ENCODE measurements at places on chromosomes 3 and 15.

- no peak for DNase-seq
Measured at GRCh38 chr3:127419182-127419581, 131.3 kb upstream of the PRR20G start.

- DNase-seq, result no peak
Measured at GRCh38 chr3:117706756-117707155, 997.2 kb downstream of the TUSC7 start.

DNA sequence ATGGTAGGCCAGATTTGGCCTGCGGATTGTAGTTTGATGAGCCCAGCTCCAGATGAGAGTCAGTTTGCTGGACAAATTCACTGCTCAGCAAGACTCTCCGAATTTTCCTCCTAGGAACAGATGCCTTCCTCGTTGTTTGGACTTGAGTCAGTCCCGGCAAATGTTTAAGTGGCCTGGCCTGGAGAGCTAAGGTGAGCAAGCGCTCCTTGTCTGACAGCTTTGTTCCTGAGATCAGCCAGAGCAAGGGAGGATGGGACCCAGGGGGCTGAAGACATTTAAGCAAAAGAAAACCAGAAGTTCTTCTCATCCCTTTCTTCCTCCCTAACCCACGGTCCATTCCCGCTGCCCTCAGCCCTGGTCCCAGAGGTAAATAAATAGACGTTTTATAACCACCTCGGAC lies 40.3 kb downstream of the POLR2M start:
- no peak for DNase-seq

GRCh38 chr3:42056840-42057239 lies 34.3 kb upstream of the TRAK1 start:
- no peak for DNase-seq

DNA sequence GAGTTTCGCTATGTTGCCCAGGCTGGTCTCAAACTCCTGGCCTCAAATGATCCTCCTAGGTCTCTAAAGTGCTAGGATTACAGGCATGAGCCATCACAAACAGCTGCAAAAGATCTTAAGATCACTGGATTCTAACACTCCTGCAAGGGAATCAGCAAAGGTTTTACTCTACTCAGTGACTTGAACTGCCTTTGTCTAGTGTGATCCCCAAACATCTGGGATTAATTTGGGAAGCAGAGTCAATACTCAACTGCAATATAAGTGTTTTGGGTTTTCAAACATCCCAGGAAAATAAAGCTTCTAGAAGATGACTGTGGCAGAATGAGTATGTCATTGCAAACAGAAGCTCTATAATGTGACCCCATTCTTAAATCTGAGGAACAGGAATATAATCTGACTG lies 7.2 kb downstream of the SPG21 start:
- DNase-seq, result no peak

GRCh38 chr3:66744986-66745385 lies 244.2 kb upstream of the LRIG1 start:
- no peak for DNase-seq

GRCh38 chr3:16478516-16478915 lies 35.0 kb downstream of the RFTN1 start:
- no peak for DNase-seq

DNA sequence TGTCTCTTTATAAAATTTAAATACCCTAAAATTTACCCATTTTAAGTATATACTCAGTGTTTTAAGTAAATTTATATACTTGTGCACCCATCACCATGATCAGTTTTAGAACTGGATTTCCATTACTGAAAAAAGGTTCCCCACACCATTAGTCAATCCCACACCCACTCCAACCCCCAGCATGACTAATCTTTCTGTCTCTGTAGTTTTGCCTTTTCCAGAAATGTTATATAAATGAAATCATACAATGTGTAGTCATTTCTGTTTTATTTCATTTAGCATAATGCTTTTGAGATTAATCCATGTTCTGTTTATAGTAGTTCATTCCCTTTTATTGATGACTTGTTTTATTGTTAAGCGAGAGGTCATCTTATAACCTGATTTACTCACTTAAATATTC lies 66.1 kb upstream of the LIMD1 start:
- no peak for DNase-seq

DNA sequence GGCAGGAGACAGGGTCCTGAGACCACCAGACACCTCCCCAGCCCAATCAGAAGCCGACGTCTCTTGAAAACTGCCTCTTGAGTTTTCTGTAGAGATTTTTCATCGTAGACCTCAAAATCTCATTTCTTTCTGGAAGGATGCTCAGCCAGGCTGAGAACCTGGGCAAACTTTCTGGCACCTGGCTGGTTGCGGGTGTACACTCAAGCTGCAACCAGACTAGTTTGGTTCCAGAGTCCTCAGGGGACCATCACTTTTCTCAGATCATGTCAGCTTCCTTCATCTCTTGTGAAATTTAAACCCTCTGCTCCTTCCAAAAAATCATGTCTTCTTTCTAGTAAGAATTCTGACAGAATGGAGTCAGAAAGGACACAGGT lies 45.1 kb downstream of the CMTM7 start:
- no peak for DNase-seq

GRCh38 chr3:157098823-157099185 lies 61.1 kb downstream of the CCNL1 start:
- DNase-seq, result no peak

DNA sequence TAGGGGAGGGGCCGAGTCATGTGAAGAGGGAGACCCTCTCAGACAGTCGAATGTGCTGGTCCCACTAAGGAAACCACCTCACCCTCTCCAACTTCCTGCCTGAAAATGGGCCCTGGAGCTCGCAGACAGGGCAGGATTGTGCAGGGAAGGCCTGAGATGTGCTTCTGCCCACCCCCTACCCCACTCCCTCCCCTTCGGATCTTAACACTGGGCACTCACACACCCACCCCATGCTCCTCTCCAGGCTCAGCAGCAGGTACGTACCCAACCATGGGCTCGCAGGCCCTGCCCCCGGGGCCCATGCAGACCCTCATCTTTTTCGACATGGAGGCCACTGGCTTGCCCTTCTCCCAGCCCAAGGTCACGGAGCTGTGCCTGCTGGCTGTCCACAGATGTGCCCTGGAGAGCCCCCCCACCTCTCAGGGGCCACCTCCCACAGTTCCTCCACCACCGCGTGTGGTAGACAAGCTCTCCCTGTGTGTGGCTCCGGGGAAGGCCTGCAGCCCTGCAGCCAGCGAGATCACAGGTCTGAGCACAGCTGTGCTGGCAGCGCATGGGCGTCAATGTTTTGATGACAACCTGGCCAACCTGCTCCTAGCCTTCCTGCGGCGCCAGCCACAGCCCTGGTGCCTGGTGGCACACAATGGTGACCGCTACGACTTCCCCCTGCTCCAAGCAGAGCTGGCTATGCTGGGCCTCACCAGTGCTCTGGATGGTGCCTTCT lies 20.0 kb downstream of the ATRIP start:
- DNase-seq, result no peak

DNA sequence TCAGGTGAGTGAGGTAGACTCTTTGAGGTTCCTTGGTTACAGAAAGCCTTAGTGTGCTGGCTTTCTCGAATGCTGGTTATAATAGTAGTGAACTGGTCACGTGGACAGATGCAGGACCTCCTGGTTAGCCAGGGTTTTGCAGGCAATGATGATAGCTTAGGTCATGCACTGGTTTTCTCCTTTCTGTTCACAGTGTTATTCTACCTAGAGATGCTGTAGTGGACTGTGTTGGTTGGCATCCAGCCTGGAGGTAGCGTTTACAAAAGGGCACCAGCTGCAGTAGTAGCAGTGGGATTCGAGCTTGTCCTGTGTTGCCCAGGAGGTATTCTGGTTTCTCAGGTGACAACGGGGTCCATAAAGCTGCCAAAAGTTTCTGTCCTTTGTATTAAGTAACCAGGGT lies 27.0 kb downstream of the PCCB start:
- DNase-seq, result no peak

Measured in stimulated activated CD8-positive, alpha-beta memory T cell treated with anti-CD3 and anti-CD28 coated beads, Interleukin-7, amount 100 ng/mL, for 1 hour (primary cell).